ENCODE measurements at places on chromosomes 4 and X. TPM values are rescaled to one million over a fixed set of nuclear protein-coding genes. Genes with fewer than 3 reads are reported as not detected.

- no peak for DNase-seq
Observed at GRCh38 chr4:141155586-141155985, 22.3 kb upstream of the RNF150 start.

GRCh38 chr4:107060388-107060787, 24.3 kb upstream of the DKK2 start:
- no peak for DNase-seq

- no peak for DNase-seq
Observed at GRCh38 chr4:106048250-106048971, 153.1 kb downstream of the NPNT start.

DNA sequence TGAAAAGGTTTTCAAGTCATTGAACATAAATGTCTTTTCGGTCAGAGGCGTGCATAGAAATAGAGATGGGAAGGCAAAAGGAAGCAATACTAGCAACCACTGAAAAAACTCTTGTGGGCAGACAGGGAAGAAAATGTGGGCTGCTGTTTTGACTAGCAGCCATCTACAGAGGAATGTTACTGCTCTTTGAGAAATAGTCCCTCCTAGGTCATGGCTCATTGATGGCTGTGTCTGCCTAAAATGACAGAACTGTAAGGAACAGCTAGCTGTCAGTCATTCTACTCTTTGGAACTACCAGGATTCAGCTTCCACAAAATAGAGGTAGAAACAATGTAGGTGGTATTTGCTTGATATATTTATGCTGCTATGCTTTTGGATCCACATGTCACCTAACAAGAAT, 26.9 kb upstream of the TMPRSS11B start:
- no peak for DNase-seq

DNA sequence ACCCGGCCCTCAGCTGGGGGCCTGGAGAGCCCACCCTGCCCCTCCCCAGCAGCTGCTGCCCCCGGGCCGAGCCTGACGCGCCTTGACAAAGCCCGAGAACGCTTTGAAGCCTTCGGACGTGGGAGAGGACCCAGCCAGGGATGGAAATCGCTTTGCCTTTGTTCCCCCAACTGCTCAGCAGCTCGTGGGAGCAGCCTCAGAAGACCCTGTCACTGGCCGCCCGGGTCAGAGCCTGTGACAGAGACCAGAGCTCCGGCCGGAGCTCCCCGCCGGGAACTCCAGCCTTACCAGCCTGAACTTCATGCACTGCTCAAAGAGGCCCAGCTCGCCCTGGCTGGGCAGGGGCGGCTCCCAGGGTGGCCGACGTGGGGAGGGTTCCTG, 2.6 kb upstream of the SLC6A8 start:
- DNase-seq, result no peak

GRCh38 chr4:184668511-184669114, 19.1 kb downstream of the PRIMPOL start:
- no peak for DNase-seq

DNA sequence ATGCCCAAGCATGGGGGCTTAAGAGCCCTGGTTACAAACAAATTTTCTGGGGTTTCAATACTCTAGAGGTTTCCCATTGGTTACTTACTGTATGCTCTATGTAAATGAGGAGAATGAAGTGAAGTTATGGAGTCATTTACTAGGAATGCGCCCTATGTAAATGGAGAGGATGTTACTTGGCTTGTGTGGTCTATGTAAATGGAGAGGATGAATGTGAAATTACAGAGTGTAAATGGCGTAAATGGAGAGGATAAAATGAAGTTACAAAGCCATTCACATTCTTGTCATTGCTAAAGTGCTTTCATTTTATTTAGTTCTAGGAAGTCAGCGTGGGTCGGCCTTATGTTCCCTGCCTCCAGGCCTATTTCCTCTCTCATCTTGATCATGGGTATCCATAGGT, 810.5 kb upstream of the ADGRL3 start:
- DNase-seq, result no peak

DNA sequence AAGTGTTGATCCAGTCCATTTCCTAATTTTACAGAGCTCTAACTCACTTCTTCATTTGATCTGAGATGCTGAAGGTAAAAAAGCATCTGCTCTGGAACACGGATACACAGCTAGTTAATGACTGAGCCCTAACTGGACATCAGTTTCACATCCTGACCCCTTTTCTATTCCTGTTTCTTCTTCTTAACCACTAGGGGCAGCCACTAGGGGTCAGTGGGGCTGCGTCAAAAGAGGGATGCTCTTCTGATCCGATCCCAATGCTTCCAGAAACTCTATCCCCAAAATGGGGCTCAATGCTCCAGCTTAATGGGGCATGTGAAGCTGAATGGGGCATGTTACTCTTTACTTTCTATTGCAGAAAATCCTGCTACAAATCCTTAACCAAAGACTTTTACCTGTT, 33.4 kb upstream of the PHKA2 start:
- no peak for DNase-seq

DNA sequence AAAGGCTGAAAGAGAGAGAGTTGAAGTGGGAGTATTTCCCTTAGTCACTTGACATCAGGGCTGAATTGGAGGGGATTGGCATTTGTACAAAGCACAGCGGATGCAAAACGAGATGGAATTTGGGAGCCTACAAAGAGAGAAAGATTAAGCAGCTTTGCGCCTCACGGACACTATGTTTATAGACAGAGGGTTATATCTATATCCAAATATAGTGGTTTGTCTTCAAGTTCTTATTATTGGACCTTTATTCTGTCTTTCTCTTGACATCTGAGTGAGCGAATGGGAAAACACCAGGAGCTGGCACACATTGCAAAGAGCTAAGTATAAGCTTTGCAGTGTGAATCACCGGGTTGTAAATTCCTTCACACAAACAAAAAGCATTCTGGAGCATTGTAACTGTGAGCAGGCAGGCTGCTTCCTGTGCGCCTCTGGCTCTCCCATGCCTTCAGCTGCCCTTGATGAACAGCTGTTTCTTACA, 500.2 kb downstream of the STIM2 start:
- no peak for DNase-seq

DNA sequence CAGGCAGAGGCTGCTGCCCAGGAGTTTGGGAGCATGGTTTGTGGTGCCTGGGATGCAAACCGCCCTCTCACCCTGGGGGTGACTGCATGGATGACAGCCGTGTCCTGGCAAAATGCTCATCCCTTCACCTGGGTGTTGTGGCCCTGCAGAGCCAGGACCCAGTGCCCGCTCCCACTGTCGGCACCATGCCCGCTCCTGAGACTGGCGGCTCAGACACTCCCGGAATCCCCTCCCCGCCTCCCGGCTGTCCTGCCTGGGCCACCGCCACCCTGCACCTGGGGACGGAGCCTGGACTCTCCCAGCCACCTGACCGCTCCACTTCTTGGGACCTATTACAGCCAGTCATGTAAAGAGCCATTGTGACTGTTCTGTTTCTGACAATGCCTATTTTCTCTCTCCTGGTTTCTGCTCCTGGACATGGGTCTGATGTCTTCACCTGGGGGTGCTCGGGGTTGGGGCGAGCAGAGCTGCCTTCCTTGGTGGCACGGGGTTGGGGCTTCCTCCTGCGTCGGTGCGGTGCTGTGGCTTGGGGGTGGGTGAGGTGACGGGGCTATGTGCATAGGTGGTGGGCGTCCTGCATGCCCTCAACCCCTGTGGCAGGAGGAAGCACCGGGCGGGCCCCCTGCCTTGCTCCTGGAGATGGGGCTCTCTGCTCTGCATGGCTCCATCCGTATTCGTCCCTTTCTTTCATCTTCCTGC, 30.9 kb downstream of the LRPAP1 start:
- no peak for DNase-seq

DNA sequence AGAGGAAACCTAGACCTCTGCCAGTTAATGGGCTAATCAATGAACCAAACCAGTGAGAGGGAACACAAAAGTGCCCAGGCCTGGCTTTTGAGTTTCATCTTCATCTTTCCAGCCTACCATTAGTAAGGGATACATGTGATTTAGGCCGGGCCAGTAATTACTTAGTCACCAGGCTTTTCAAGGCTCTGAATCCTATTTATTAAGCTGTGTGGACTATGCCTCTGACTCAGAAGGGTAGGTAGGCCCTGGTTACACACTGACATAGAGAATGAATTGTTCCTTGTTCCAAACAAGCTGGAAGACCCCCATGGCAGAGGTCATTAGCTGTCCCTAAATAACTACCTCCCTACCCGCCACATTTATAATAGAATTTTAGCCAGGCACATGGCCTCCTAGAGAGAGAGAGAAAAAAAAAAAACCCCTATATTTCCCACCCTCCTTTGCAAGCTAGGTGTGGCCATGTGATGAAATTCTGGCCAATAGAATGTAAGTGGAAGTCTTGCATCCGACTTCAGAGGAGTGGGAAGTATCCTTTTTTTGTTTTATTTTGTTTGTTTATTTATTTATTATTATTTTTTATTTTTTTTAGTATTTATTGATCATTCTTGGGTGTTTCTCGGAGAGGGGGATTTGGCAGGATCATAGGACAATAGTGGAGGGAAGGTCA, 112.3 kb upstream of the BCOR start:
- no peak for DNase-seq

GRCh38 chr4:108056418-108056817, 66.7 kb downstream of the HADH start:
- no peak for DNase-seq

GRCh38 chrX:111308039-111308438, 37.8 kb upstream of the CAPN6 start:
- DNase-seq, result no peak

GRCh38 chr4:70002507-70002906, 6.7 kb downstream of the STATH start:
- DNase-seq, result no peak

GRCh38 chr4:109332926-109333464, 30.5 kb upstream of the COL25A1 start:
- DNase-seq, result no peak

DNA sequence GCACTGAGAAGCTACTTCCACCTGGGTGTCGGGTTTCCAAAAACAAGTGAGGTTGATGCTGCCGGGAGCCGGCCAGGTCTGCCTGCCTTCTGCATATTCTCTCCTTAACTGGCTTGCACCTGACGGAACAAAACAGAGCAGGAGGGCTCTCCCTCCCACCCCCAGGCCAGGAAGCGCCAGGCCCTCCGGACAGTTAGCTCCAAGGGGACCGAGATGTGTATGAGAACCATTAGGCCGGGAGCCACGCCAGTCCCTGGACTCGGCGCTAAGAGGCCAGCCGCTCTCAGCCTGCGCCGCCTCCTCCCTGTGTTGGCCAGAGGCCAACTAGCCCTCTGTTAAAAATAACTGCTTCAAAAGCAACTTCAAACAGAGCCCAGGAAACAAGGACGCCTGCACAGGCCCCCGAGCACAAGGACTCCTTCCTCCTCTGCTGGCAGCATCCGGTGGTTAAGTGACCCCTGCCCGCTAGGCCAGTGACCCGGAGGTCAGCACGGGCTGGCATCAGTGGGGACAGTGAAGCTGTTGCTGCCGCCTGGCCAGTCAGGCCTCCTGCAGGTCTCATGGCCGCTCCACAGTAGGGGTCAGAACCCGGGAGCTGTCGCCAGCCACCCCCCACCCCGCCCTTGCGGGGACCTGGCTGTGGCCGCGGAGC, 107.9 kb downstream of the ABLIM2 start:
- peak; percentile 72 for DNase-seq

DNA sequence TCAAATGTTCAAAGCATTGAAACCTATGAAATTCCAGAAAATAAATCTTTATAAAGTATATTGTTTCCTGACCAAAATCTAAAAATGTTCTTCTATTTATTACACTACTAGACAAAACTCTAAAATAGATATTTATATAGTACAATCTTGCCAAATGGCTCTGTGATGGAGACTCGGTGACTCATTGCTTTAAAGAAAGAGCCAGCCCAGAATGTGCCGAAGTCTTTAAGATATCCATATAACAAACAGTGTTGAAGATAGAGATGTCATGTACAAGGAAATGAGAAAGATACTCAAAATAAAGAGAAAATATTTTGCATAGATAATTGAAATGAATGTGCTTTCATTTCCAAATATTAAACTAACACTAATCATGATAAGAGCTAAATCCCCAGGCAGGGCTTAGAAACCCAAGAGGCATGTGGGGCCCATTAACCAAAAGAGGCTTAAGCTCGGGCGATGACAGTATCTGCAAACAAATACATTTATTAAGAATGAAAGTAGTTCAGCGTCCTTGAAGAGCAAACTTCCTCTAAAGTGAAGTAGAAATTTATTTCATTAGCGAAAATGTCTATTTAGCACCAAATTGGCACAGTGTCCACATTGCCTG, 102.1 kb upstream of the FAM9B start:
- DNase-seq, result no peak

- DNase-seq, result no peak
Observed at GRCh38 chrX:74784629-74785028, 140.6 kb downstream of the NEXMIF start.

GRCh38 chr4:7878323-7878722, 61.3 kb downstream of the AFAP1 start:
- no peak for DNase-seq

GRCh38 chr4:48945981-48946380, 39.4 kb upstream of the OCIAD2 start:
- no peak for DNase-seq

GRCh38 chr4:67394879-67395278, 150.4 kb downstream of the CENPC start:
- DNase-seq, result no peak

DNA sequence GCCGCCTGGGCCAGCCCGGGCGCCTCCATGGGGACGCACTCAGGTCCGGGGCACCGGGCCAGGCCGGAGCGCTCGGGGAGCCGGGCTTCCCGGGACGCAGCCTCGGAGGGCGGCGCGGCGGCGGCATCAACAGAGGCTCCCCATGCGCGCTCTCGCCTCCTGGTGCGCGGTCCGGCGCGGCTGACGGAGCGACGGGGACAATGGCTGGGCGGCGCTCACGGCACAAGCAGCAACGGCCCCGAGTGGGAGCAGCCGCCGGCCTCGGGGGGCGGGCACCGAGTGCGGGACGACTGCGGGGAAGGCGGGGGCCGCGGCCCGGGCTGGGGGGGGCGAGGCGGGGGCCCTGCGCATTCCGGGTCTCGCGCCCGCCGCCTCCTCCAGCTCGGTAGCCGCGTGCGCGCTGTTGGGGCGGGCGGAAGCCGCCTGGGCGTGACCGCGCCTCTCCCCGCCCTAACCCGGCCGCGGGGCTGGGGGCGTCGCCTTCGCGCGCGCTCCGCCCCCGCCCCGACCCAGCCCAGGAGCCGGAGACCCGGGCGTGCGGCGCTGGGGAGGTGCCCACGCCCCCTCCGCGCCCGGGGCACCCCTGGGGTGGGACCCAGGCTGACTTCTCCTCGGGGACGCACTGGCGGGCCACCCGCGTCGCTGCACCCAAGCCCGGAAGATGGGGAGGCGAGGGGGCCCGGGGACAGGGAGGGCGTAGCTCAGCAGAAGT, at the start of gene PRKX:
TSS of gene PRKX (minus strand) at position 425 of the 712 bp plus-strand sequence. CDS start at position 29, 396 bp downstream.
- no peak for DNase-seq

GRCh38 chr4:99759346-99759984, 57.2 kb upstream of the DAPP1 start:
- DNase-seq, result no peak

- no peak for DNase-seq
Observed at GRCh38 chr4:100539706-100540105, 21.9 kb upstream of the EMCN start.

The GPRASP1 gene
- 13.7 TPM for polyA plus RNA-seq

The ANOS1 gene
- polyA plus RNA-seq, result 8.3 TPM

The TREX2 gene
- 0.75 TPM for polyA plus RNA-seq

The MAOA gene
- polyA plus RNA-seq, result 15.7 TPM

The ERVMER34-1 gene
- polyA plus RNA-seq, result 3.3 TPM

The PCSK1N gene
- 28.1 TPM for polyA plus RNA-seq

The ADRA2C gene
- 9.2 TPM for polyA plus RNA-seq

The SULT1E1 gene
- 414 TPM for polyA plus RNA-seq

The ARHGAP36 gene
- 0.09 TPM for polyA plus RNA-seq

The NHS gene
- 21.9 TPM for polyA plus RNA-seq

The CLDN2 gene
- polyA plus RNA-seq, result 70.1 TPM

The CTAG2 gene
- polyA plus RNA-seq, result not detected

The CLDN22 gene
- 1.2 TPM for polyA plus RNA-seq

The SNX12 gene
- polyA plus RNA-seq, result 49.2 TPM

Measured in renal cortex interstitium (tissue), 15 donors.